ENCODE measurements at places on chromosomes 2 and 18.

DNA sequence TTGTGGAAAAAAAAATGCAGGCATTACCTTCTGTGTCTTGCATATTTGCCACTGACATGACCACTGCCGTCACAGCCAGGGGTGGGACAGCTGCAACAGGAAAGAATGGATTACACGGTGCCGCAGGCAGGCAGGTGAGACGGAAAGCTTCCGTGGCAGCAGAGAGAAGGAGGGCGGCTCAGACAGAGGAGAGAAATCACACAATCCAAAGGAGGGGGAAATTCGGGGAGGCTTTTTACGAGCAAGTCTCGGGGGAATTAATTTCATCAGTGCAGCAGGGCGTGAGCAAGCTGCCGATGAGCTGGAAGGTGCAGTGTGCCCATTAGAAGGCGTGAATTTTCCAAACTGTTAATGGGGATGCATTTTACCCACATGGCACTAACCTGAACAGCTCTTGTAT, 234.8 kb upstream of the PXDN start:
- DNase-seq = no peak

DNA sequence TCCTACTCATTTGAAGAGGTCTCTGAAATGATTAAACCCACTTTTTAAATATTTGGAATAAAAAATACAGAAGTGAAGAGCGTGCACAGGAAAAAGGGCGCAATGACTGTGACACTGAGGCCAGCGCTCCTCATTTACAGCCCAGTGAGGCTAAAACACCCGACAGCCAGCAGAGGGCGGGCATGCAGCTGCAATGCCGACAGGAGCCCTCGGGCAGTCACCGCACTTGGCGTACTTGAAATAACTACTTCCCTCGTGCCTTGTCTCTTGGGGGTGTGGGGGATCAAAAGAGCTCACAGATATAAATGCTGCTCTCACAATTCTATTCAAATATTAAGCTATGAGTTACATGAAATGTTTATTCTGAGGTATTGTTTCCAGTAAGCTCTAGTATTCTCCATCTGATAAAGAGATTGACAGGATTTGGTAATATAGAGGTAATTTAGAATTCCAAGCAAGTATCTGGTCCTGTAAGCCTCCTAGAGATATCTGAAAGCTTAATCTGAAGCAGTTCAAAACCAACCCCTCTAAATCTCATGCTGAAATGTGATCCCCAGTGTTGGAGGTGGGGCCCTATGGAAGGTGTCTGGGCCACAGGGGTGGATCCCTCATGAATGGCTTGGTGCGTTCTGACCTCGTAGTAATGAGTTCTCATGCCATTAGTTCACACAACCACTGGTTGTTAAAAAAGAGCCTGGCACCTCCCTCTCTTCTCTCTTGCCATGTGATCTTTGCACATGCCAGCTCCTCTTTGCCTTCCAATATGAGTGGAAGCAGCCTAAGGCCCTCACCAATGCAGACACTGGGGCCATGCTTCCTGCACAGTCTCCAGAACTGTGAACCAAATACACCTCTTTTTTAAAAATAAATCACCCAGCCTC, 93.6 kb downstream of the ZAP70 start:
- DNase-seq = peak; percentile 4

- no peak for DNase-seq
These were observed 318.7 kb downstream of the NOL4 start for GRCh38 chr18:33906046-33906445.

DNA sequence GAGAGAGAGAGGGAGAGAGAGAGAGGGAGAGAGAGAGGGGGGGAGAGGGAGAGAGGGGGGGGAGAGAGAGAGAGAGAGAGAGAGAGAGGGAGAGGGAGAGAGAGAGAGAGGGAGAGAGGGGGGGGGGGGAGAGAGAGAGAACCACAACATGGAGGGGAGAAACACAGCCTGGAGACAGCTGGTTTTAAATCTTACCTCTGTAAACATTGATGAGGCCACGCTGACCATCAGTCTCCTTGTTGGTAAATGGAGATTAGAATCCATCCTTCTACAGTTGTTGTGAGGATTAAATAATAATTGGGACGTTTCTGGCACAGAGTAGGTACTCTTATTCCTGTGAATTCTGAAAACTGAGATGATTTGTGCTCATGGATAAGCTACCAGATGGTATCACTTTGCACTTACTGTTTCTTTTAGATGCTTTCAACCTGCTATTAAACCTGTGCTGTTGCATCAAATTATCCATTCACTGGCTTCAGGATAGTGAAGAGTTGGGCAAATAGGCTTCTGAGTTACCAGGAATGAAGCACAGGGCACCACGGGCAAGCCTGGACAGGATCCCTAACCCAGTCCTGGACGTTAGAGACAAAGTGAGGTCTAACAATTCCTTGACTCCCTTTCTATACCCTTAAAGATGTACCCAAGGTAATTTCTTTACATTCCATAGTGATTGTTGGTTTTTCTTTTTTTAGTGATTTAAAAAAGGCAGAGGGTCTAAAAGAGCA, 318.1 kb downstream of the ZNF521 start:
- DNase-seq = no peak

All from AG04449 (cell line).